Activated CD8-positive, alpha-beta memory T cell treated with anti-CD3 and anti-CD28 coated beads, Interleukin-2, amount 50 U/mL, for 48 hours (primary cell): ENCODE measurements at places on chromosomes 4 and X.
A peak's percentile ranks its signal among the peaks of the same experiment; 100 is the strongest.

- no peak for DNase-seq
Observed at GRCh38 chr4:65670331-65671031, at the start of gene EPHA5. TSS of gene EPHA5 (minus strand) at chr4:65670489. CDS start at chr4:65669742, 747 bp downstream.

GRCh38 chr4:41839916-41840854, 91.7 kb upstream of the PHOX2B start:
- no peak for DNase-seq

DNA sequence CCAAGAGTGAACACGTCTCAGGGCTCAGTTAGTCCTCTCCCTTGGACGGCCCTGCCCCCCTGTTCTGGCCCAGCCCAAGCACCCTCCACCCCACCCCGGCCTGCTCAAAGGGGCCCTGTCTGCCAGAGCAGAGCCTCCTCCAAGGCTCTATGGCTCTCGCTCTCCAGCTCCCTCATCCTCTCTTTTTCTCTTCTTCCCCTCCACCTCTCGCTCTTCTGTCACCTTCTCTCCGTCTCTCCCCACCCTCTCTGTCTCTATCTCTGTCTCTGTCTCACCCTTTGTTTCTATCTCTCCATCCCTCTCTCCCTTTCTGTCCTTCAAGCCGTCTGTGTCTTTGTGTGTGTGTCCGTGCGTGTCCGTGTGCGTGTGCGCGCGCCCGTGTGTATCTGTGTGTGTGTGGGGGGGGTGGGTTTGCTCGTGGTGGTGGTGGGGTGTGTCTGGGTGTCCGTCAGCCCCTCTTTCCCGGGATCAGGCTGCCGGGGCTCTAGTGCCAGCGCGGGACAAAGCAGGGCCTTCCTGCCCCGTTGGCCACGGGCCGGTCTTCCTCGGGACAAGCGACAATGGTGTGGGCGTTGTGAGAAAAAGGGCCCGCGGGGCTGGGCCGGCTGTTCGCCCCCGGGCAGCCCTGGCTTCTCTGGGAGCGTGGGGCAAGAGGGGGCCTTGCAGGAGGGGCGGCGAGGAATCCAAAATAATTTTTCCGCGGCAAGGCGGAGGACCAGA, 8.7 kb downstream of the FRG2 start:
- DNase-seq = no peak

- no peak for DNase-seq
Observed at GRCh38 chrX:134801267-134801666, 143.0 kb upstream of the PLAC1 start.

DNA sequence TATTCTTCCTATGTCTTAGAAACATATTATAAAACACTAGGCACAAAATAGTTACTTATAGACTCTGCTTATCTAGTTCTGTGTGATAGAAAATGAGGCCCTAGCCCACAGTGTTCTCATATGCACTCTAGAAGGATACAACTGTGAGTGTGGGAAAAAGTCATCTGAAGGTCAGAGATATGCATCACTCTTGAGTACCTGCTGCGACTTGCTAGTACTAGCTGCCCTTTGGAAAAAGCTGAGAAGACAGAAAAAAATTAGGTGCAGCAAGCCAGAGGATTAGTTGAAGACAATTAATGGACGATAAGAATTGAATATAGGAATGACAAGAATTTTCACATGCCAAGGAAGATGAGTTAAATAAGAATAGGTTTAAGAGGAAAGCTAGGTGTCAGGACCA, 61.3 kb downstream of the MTHFD2L start:
- DNase-seq = no peak

GRCh38 chr4:55758570-55758969, 61.0 kb upstream of the EXOC1L start:
- no peak for DNase-seq

DNA sequence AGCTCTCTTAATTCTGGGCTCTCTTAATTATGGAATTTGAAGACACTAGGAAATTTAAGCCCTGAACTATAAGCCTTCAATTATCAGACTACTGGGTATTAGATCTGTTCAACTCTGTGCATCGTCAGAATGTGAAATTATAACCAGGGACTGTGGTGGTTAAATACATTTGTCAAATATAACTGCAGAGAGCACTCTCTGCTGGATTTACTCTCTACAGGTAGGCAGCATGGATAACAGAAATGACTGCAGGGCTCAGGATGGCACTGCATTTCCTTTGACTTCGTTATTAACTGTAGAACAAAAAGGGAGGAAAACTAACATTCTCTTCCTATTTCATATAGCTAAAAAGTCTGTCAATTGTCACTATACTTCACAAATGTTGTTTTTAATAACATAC, 310.1 kb upstream of the RASGEF1B start:
- DNase-seq = no peak

DNA sequence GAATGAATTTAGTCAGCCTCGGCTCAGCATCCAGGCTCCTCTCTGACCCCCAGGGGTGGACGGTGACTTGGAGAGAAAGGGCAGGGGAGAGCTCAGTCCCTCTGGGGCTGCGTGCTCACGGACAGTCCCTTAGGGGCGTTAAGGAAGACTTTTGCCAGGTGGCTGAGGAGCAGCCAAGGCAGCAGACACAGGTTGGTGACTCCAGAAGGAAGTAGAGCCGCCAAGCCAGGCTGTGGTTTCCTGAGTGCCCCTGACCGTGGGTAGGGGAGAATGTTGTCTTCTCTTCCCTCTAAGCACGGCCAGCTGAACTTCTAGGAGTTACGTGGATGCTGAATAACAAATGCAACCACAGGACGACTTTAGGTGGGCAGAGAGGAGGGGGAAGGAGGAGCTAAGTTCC, 91.0 kb upstream of the MTM1 start:
- DNase-seq = no peak

DNA sequence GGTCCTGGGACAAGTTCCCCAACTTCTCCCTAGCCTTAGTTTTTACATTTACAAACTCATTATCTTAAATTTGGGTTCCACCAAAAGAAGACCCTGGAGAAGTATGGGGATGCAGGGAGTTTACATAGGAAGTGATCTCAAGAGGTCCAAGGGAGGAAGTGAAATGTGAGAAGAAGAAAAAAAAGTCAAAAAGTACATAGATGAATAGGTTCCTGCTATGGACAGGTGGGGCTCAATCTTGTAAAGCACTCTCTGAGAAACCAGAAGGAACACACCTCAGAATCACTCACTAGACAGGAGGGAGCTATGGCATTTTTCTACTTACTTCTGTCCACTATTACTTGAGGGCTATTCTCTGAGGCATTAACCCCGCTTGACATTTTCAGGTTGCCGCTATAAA, 56.6 kb downstream of the ARHGAP6 start:
- DNase-seq = no peak

- DNase-seq = no peak
Observed at GRCh38 chr4:125710766-125711165, 396.0 kb downstream of the FAT4 start.

GRCh38 chrX:20056704-20057103, 60.0 kb downstream of the MAP7D2 start:
- no peak for DNase-seq

- no peak for DNase-seq
Observed at GRCh38 chr4:19689511-19689910, 562.2 kb upstream of the SLIT2 start.

- DNase-seq = peak; percentile 42
Observed at GRCh38 chrX:153765138-153766079, 1.4 kb downstream of the PLXNB3 start.

GRCh38 chr4:184053434-184053833, 148.3 kb downstream of the STOX2 start:
- DNase-seq = no peak

- DNase-seq = no peak
Observed at GRCh38 chrX:13046141-13046855, 1.9 kb upstream of the FAM9C start.

DNA sequence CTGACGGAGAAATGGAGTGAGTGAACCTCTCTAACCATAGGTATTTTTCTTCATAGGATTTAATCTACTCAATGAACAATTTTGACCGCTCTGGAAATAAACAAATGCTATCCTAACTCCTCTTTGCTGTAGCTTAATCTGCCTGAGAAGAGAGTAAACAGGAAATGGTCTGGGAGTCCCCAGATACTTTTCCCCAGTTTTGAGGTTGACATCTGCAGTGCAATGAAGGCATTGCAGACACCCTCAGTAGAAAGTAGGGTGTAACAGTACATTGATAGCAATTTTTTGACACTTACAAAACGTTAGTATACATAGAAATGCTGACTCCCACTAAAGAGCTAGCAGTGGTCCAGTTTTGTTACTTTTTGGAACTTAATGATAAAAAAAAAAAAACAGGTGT, 495.9 kb upstream of the FAM241A start:
- DNase-seq = no peak

GRCh38 chrX:39640866-39641265, 456.9 kb downstream of the BCOR start:
- DNase-seq = no peak

GRCh38 chrX:49166914-49167739, 4.6 kb downstream of the MAGIX start:
- peak; percentile 81 for DNase-seq

DNA sequence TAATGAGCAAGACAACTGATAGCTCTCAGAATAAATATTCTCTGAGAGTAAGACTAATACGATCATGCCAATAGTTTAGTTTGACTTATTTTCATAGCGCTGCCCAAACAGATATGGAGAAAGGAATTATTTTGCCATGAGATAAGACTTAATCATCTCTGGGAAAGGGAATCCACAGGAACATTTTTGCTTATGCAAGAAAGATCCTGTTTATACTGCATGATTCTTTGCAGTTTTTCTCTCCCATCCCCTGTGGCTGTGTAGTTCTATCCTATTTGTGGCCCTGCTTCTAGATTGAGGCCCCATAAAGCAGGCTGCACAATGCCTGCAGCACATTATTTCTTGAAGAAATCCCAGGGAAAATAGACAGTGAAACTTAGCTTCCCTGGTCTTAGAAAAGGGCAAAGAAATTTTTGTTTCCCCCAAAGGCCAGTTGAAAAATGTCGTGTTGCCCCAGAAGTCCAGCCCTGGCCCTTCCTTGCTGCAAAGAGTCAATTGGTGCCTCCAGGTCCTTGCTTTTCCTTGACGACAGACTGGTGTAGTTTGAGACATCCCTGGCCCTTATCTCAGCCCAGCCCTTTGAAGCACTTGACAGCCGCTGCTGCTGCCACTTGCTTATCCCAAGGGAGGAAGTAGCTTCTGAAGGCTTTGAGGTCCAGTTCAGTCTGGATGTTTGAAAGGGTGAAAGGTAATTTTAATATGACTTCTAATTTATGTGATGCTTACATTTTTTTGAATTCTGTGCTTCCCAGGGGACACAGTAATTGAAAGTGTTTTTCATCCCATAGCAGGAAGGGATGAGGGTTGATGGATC, 45.0 kb upstream of the SH3RF1 start:
- no peak for DNase-seq

- DNase-seq = peak; percentile 67
Observed at GRCh38 chr4:113979148-113979904, at the start of gene ARSJ. TSS of gene ARSJ (minus strand) at chr4:113979647. CDS start at chr4:113978834, 813 bp downstream.

GRCh38 chr4:187069398-187069797, 345.7 kb upstream of the FAT1 start:
- DNase-seq = no peak

DNA sequence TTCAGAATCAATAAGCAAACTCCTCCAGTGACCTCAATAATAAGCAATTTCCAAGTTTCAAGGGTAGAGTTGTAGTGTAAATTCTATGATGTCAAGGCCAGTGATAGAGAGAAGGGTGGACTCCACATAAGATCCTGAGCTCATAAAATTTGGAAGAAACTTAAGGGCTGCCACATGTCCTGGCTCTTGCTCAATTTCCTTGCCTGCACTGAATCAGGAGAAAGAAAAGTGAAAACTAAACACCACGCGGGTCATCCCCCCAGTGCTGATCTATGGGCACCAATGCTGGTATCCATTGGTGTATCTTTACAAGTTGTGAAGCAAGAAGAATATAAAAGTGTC, 392.0 kb upstream of the INTU start:
- no peak for DNase-seq

GRCh38 chr4:102299354-102300107, 45.8 kb downstream of the SLC39A8 start:
- no peak for DNase-seq

DNA sequence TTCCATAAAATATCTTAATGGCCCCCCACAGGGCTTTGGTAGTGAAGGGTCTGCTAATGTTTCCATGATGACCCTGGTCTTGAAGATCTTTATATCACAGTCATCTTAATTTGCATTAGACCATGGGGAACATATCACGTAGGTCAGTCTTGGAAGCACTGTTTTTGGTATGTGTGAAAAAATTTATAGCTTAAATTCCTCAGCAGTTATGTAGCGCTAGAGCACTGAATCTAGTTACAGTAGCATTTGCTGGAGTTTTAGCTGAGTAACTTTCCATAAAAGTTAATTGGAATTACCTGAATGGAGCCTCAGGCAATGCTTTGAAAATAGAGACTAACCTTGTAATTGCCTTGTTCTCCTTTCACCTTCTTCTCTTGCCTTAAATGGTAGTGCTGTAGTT, 648.8 kb downstream of the IQCM start:
- DNase-seq = no peak

DNA sequence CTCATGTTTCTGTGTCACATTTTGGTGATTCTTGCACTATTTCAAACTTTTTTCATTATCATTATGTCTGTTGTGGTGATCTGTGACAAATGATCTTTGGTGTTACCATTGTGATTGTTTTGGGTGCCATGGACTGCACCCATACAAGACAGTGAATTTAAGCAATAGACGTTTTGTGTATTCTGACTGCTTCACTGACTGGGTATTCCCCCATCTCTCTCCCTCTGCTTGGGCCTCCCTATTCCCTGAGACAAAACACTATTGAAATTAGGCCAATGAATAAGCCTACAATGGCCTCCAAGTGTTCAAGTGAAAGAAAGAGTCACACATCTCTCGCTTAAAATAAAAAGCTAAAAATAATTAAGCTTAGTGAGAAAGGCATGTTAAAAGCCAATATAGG, 60.2 kb downstream of the BANK1 start:
- DNase-seq = no peak

DNA sequence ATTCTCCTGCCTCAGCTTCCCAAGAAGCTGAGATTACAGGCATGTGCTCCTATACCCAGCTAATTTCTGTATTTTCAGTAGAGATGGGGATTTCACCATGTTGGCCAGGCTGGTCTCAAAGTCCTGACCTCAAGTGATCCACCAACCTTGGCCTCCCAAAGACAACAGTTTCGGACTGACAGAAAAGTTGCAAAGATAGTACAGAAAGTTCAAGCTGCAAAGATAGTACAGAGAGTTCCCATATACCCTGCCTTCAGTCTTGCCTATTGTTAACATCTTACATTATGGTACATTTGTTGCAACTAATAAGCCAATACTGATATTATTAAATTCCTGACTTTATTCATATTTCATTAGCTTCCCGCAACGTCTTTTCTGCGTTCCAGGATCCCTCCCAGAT, 65.8 kb downstream of the SUPT20HL2 start:
- no peak for DNase-seq

GRCh38 chrX:147069926-147070325, 255.4 kb upstream of the CXorf51A start:
- DNase-seq = no peak

- DNase-seq = peak; percentile 56
Observed at GRCh38 chrX:153474718-153475117, 4.3 kb upstream of the HAUS7 start.

GRCh38 chr4:134308910-134309309, 107.3 kb upstream of the PABPC4L start:
- no peak for DNase-seq

DNA sequence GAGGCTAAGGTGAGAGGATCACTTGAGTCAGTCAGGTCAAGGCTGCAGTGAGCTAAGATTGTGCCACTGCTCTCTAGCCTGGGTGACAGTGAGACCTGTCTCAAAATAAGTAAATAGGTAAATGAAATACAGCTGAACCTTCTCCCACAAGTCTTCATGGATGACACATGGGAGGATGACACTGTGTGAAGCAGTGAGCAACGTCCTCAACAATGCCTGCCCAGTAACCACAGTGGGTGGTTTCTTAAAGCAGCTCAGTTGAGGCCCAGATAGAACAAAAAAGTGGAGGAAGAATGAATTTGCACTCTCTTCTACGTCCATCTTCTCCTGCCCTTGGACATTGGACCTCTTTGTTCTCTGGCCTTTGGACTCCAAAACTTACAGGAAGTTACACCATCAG, 52.7 kb downstream of the MSX1 start:
- no peak for DNase-seq
